ENCODE measurements at places on chromosomes 1 and 21. TPM values are rescaled to one million over a fixed set of nuclear protein-coding genes. Genes with fewer than 3 reads are reported as not detected.

The PCP4L1 gene
- total RNA-seq, result not detected

The NPHS2 gene
- not detected for total RNA-seq

The GJB3 gene
- total RNA-seq, result not detected

The FPGT gene
- total RNA-seq, result 12.2 TPM

The AMY2A gene
- total RNA-seq, result not detected

The KPRP gene
- total RNA-seq, result not detected

The NBPF20 gene
- 3.5 TPM for total RNA-seq

The TMEM35B gene
- total RNA-seq, result 34.8 TPM

The ST6GALNAC3 gene
- total RNA-seq, result 1.5 TPM

The SYCP1 gene
- not detected for total RNA-seq

The KRTAP19-1 gene
- total RNA-seq, result not detected

The OR2G6 gene
- total RNA-seq, result not detected

The TNFRSF14 gene
- 9.6 TPM for total RNA-seq

The FCER1G gene
- total RNA-seq, result not detected

The OR2T2 gene
- not detected for total RNA-seq

The FCRL2 gene
- not detected for total RNA-seq

The SZT2 gene
- 13.6 TPM for total RNA-seq

The OR10Z1 gene
- not detected for total RNA-seq

The TMOD4 gene
- not detected for total RNA-seq

The OR10R2 gene
- total RNA-seq, result not detected

The DOP1B gene
- 1.1 TPM for total RNA-seq

The PPIE gene
- 38.7 TPM for total RNA-seq

The KDF1 gene
- not detected for total RNA-seq

The FHAD1 gene
- 0.26 TPM for total RNA-seq

The CENPF gene
- 1.9 TPM for total RNA-seq

The OLIG1 gene
- not detected for total RNA-seq

The PPIAL4G gene
- not detected for total RNA-seq

The CLEC20A gene
- not detected for total RNA-seq

The S100A7 gene
- not detected for total RNA-seq

The HHIPL2 gene
- under 0.01 TPM for total RNA-seq

The RASAL2 gene
- 14.5 TPM for total RNA-seq

The MRPL9 gene
- 51.9 TPM for total RNA-seq

The ETV3 gene
- total RNA-seq, result 9.2 TPM

The AK5 gene
- total RNA-seq, result 8.5 TPM

The COL11A1 gene
- 46.7 TPM for total RNA-seq

The OSCP1 gene
- 9.2 TPM for total RNA-seq

The ARTN gene
- not detected for total RNA-seq

The S100A2 gene
- total RNA-seq, result not detected

The IFI44L gene
- total RNA-seq, result 1.1 TPM

The HSPA6 gene
- 0.35 TPM for total RNA-seq

The IL20 gene
- total RNA-seq, result not detected

The PIK3C2B gene
- 4.6 TPM for total RNA-seq

The S100A5 gene
- total RNA-seq, result not detected

The TMPRSS3 gene
- not detected for total RNA-seq

The LIN9 gene
- 0.17 TPM for total RNA-seq

The HORMAD1 gene
- total RNA-seq, result not detected

The RHD gene
- not detected for total RNA-seq

The FOXO6 gene
- 0.47 TPM for total RNA-seq

All from pericardium fibroblast (primary cell).